ENCODE measurements at places on chromosomes 16 and 17.
A peak's percentile ranks its signal among the peaks of the same experiment; 100 is the strongest.

DNA sequence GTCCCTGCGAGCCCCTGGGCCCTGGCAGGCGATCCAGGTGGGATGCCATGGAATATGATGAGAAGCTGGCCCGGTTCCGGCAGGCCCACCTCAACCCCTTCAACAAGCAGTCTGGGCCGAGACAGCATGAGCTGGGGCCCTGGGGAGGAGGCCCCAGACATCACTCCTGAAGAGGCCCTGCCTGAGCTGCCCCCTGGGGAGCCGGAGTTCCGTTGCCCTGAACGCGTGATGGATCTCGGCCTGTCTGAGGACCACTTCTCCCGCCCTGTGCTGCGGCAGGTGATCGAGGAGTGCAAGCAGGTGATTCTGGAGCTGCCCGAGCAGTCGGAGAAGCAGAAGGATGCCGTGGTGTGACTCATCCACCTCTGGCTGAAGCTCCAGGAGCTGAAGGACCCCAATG lies 33.1 kb downstream of the CDRT15L2 start:
- no peak for DNase-seq

DNA sequence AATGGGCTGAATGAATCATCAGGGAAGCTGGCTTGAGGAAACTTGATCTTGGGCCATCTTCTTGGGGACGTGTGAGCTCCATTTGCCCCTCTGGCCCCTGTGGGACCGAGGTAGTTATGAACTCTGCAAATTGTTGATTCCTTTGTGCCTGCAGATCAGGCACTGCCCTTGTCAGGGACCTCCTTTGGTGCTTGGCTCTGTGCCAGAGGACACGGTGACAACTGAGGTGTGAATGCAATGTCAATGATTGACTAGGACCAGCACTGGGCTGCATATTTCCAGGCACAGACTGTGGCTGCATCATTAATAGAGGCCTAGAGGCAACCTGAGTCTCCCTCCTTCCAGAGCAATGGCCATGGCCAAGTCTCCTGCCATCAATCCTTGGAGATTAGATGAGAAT lies 23.8 kb downstream of the PDILT start:
- no peak for DNase-seq

DNA sequence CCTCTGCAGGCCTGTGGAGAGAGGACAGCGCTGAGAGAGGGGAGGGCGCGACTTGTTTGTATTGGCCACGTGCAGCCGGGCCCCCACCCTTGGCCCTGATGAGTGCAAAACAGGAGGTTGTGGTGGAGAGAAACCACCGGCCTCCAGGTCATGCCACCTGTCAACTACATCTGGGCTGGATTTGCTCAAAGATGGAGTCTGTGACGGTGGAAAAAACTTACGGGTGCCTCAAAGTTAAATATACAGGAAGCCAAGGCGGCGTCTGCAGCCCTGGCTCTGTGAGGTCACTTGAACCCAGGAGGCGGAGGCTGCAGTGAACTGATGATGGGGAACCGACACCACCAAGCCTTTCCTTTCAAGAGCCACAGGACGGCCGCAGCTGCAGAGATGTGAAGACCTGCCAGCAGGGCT lies 15.7 kb downstream of the C16orf74 start:
- DNase-seq: no peak

DNA sequence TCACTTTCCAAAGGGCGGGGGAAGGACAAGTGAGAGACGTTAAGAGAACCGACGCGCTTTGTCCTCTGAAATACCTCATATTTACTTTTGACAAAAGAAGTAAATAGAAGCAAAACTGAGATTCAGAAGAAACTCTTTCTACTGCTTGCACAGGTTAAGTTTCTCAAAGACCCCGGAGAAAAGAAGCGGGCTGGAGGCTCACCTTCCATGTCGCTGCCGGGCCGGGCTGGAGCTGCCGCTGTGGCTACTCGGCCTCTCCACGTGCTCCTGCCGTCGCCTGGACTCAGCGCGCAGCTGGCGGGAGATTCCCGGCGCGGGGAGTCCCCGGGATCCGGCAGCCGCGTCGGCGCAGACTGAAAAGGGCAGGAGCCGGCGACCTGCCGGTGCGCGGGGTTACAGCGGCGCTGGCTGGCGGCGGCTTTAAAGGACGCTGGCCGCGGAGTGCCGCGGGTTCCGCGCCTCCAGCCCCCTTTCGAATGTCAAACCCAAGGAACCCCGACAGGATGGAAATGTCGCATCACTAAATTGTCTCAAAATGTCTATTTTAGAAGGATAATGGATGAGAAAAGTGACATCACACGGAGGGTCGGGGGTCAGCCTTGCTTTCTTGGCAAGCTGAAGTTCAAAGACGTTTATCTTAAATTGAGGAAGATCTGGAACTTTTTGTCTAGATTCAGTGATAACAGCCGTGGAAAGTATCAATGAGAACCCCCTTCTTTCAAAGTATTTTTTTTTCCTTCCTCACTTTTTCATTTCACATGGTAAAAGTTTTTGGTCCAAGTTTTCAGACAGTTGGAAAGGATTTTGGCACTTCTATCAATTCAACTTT lies at the start of gene IKZF3:
IKZF3 (minus strand) TSS at position 395 of the 829 bp plus-strand sequence; CDS start at position 209, 186 bp downstream.
- DNase-seq: no peak

DNA sequence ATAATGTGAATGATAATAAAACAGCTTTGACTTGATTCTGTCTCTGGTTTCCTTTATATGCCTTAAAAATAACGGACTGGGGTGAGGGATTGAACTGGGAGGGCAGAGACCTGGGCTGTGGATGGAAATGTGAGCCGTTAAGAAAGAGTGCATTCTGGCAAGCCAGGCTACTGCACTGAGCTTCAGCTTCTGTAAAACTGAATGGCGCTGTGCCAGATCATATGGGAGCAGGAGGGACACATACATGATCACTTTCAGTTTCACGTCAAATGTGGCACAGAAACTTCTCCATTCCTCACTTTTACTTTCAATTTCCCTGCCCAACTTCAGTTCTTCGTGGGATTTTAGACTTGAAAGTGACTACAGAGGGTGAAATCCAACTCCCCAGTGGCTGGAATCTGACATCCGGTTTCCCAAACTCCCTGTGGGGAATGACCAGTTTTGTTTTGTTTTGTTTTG lies 1.1 kb downstream of the MT2A start:
- DNase-seq: peak; percentile 83

GRCh38 chr17:82053130-82053529 lies 1.4 kb downstream of the GPS1 start:
- no peak for DNase-seq

- no peak for DNase-seq
Observed at GRCh38 chr16:23907457-23907902, 71.7 kb downstream of the PRKCB start.

DNA sequence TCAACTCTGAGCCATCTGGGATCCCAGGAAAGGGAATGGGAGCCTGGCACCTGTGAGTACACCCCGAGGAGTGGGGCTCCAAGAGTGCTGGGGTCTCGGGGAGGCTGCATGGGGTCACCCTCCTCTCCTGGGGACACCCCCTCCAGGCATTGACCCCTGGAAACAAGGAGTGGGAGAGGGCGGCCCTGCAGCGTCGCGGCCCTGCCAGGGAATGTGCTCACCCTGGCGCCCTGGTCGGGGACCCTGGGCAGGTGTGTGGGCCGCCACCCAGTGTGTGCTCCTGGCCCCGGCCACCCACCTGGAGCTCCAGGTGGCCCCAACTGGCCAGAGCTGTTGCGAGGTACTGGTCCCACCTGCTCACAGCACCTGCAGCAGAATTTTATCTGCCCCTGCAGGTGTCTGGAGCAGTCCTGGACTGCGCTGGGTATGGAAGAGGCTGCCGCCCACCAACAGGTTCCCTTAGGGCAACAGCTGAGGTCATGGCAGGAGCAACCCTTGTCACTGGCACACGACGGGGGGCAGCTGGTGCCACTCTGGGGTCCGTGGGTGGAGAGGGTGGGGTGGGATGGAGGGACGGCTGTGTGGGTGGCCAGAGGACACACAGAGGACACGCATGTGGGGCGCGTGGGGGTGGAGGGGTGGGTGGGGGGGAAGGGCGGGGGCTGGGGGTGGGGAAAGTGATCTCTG lies 5.4 kb upstream of the PABPN1L start:
- no peak for DNase-seq

- no peak for DNase-seq
Observed at GRCh38 chr17:1608676-1609075, 20.0 kb downstream of the SLC43A2 start.

DNA sequence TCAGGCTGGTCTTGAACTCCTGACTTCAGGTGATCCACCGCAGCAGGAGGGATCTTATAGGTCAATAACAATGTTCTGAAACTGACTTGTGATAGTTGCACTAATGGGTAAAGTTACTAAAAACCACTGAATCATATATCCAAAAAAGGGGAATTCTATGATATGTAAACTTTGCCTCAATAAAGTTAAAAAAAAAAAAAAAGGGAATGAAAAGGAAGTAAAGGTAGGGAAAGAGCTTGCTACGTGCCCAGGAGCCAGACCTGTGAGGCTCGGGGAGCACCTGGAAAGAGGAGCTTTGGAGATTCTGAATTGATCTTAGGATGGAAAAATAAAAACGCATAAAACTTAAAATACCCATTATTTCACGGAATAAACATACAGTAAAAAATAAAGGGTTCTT lies 20.8 kb upstream of the TRAP1 start:
- no peak for DNase-seq

- DNase-seq: no peak
Observed at GRCh38 chr17:42531455-42532354, 4.3 kb upstream of the NAGLU start.

DNA sequence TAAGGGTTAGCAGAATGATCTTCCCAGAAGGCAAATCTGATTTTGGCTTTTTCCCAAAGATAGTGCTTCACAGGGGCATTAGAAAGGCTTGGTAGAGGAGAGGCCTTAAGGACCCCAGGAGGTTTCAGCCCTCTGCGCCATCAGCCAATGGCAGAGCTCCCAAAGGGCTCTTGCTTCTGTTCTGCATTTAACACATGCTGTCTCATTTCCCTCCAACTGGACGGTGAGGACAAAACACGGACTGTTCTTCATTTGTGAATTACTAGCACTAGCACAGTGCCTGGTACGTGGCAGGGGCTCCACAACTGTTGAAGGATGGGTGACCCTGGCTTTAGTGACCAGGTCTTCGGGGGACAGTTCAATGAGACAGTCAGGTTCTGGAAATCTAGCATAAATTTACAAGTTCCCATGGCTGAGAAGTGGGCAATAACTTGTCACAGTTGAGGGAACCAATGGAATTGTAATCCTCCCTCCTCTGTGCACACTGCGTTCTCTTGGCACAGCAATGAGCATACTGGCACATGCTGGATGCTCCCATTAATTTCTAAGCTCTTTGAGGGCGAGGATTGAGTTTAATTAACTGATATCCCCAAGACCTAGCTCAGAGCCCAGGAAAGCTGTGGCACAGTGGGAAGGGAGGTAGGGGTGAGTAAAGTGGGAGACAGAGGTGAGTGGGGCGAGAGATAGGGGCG lies 45.4 kb downstream of the COG7 start:
- no peak for DNase-seq

DNA sequence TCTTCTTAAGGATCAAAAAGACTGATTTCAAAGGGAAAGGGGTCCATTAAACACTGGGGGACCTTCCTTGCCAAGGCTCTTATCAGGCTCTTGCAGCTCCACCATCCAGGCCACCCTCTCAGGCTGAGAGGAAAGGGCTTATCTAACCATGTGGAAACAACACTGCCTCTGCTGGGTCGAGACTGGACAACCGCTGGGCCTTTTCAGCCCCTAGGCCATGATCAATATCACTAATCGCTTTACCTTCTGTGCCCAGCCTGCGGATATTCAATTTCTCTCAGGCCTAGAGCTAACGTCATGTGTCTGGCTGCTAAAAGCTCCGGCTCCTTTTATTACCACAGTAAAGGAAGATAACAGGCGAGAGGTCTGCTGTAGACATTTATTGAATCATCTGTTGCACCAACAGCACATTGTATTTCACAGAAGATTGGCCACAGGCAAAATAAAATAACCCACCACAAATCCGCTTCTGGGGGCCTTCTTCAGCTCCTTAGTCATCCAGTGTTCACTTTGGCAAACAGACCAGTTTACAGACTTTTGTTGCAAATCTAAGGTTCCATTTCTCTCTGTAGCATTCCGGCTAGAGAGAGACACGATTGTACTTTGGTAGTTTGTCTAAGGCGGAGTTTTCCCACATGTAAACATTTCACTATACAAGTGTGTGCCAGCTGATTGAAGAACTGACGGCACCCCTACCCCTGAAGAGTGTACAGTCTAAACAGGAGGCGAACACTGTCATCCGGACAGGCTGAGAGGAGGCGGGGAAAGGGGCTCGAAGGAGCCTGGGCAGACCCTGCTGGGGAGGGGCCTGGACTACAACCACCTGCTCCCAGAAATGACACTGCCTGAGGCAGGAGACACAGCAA lies 13.9 kb downstream of the CYB561 start:
- peak; percentile 65 for DNase-seq

- DNase-seq: peak; percentile 14
Observed at GRCh38 chr16:24041834-24042631, 206.2 kb downstream of the PRKCB start.

DNA sequence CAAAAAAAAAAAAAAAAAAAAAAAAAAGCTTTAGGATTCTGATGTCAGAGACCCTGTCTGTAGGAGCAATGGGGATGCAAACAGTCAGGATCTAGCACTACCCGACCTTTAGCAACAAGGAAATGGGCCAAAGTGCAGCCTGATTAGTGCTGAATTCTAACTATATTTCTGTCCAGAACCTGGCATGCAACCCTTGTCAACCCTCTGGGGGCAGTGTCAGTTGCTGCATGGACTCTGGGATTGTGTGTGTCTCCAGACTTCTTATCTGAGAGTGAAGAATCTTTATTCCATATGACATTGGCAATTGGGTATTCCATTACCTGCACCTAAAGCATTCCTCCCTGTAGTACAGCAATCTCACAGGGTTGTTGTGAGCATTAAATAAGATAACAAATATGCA lies 120.3 kb upstream of the CRHR1 start:
- no peak for DNase-seq

- DNase-seq: no peak
Observed at GRCh38 chr16:3776316-3776715, 59.0 kb upstream of the TRAP1 start.

- DNase-seq: no peak
Observed at GRCh38 chr16:372302-372983, 2.1 kb upstream of the MRPL28 start.

- no peak for DNase-seq
Observed at GRCh38 chr16:17591655-17592405, 121.1 kb upstream of the XYLT1 start.

DNA sequence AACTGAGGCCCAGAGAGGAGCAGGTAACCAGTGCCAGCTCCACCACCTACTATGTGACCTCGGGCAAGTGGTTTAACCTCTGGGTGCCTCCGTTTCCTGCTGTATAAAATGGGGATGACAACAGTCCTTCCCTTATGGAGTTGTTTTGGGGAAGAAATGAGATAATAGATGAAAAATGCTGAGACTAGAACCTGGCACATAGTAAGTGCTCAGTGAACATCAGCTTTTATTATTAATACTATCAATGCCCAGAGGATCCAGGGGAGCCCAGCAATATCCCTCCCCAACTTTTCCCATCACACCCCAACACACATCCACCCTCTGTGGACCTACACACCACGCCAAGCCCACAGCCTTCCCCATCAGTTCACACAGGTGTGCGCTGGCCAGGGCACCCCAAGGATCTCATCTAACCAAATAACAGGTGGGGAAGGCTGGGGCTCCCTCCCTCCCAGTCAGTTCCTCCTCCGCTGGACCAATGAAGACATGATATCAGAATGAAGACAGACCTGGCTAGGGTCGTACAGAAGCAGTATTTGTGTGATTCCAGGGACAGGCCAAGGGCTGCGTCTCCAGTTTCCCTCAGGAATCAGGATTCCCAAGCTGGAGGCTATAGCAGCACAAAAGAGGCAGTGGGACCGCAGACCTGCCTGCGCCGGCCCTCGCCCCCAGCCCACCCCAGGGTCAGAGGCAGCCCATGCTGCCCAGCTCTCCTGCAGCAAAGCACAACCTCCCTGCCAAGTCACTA lies 1.8 kb downstream of the ATP2A3 start:
- DNase-seq: no peak
